ENCODE measurements at places on chromosomes 7 and 10.

GRCh38 chr7:70627461-70627860 is 504.5 kb upstream of the GALNT17 start:
- no peak for DNase-seq

- no peak for DNase-seq
These were observed 160.4 kb downstream of the KIF20B start for GRCh38 chr10:89861584-89862301.

GRCh38 chr10:35300063-35300699 is 36.1 kb upstream of the CCNY start:
- DNase-seq = no peak

GRCh38 chr10:51074238-51075028 is at the start of gene PRKG1:
Gene PRKG1 (plus strand): TSS chr10:51074487.
- no peak for DNase-seq

- no peak for DNase-seq
These were observed 289.7 kb downstream of the PLXDC2 start for GRCh38 chr10:20105931-20106330.
